Fibroblast of skin of right quadriceps (primary cell): ENCODE measurements at places on chromosomes 1 and 21.
A peak's percentile ranks its signal among the peaks of the same experiment; 100 is the strongest.

- no peak for DNase-seq
These were observed 6.9 kb upstream of the ATXN7L2 start for GRCh38 chr1:109476825-109477224.

DNA sequence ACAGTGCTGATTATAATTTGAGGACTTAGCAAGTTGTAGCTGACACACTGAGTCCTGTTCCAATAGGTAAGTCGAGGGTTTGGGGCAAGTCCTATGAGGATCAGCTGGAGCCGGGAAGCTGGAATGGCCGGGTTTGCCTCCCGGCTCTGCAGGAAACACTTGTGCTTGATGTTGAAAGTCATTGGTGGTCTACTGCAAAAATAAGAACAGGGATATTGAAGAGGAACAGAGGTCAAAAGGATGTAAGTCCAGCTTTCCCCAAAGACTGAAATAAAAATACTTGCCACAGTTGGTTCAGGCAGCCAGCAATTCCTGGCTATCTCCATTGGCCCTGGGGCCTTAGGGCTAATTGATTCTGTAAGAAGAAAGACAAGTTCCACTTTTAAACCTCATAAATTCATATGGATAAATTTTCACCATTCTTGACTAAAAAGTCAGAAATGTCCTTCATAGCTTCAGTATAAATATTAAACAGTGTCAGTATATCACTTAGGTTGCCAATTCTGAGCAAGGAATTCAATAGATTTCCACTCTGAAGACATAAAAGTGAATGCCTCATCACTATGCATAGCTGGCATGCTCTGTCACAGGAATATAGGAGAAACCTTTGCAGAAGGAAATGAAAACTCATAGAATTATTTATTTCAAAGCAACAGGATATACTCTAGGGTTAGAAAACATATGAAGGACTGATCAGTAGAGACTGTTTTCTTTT lies 165.2 kb downstream of the AK5 start:
- DNase-seq: peak; percentile 58

DNA sequence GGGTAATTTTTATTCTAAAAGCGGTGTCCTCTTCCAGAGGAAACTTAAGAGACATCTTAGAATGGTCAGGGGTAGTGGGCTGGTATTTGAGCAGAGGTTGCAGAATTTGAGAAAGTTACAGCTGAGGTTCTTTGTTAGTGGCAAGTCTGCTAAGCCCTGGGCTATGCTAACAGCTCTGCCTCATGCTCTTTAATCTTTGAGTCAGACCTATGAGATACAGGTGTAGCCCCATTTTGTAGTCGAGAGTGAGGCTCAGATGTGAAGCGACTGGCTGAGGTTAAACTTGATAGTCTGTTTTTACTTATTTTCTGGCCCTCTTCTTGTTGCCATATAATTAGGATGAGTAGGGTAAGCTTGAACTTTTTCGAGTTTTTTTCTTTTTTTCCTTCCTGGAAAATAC lies 4.7 kb downstream of the HMGN2 start:
- DNase-seq: no peak

DNA sequence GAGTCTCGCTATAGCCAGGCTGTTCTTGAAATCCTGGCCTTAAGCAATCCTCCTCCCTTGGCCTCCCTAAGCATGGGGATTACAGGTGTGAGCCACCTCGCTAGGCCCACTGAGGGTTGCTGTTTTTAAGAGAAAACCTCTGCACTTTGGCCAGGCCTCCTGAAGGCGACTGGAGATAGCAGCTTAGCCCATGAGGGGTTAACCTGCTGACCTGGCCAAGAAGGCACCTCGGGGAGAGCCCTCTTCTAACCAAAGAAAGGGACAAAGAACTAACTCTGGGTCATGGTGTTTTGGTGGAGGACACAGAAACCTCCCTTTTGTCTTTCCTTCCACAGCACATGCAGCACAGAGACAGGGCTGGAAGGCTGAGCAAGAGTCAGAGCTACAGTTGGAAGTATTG lies 17.7 kb upstream of the KNCN start:
- DNase-seq: no peak

DNA sequence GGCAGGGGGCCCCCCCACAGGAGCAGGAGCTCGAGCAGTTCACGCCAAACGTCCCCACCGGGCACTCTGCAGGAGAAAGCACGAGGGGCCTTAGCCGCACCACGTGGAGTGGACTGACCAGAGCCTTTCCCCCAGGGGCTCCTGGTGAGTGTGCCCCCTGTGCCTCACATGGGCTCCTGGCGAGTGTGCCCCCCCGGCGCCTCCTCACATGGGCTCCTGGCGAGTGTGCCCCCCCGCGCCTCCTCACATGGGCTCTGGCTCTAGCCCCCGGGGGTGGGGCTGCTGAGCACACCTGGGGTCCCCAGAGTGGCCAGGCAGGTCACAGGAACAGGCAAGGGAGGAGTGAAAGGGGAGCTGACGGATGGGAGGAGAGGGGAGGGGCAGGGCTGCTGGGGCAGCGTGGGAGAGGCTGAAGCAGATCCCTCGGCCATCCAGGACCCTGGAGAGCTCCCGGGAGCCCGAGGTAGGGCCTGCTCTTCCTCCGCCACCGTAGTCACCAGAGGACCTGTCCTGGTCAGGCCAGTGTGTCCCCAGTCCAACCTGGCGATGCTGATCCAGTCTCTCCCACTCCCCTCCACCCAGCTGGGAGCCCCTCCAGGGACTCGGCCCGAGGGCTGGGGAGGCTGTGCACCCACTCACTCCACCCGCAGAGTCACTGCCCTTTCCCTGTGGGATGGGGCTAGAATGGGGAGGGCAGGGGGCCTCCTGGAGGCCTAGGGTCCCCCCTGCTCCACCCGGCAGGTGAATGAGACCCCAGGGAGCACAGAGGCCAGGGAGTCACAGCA lies 47.6 kb downstream of the ARHGEF16 start:
- DNase-seq: peak; percentile 22

DNA sequence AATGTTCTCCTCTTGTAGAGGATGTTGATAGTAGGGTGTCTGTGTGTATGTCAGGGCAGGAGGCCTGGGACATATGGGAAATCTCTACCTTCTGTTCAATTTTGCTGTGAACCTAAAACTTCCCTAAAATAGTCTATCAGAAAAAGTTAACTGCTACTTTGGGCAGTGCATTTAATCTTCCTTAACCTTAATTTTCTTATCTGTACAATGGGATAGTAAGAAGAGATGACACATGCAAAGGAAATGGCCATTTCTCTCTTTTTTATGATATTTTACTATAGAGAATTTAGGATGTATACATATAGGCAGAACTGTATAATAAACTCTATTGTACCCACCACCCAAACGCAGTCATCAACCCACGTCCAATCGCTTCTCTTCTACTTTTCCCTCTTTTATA lies 8.6 kb downstream of the AGO3 start:
- DNase-seq: no peak

GRCh38 chr1:203860396-203861025 lies 888 bp upstream of the SNRPE start:
- DNase-seq: peak; percentile 35

DNA sequence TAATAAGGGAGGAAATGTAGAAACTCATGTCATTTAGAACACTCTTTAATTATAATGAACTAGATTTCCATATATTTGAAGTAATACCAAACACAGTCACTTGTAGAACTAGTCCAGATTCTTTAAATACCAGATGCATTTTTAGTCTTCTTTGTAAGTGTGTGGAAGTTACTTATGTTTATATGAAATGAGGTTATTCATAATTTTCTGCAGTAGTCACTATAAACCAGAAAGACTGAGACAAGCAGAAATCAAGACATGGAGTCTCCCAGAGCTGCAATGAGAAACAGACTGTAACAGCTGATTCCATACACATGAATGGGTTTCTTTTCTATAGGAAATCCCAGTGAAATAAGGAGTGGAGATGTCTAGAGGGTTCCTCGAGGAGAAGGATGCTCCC lies 216.6 kb upstream of the ZP4 start:
- no peak for DNase-seq

DNA sequence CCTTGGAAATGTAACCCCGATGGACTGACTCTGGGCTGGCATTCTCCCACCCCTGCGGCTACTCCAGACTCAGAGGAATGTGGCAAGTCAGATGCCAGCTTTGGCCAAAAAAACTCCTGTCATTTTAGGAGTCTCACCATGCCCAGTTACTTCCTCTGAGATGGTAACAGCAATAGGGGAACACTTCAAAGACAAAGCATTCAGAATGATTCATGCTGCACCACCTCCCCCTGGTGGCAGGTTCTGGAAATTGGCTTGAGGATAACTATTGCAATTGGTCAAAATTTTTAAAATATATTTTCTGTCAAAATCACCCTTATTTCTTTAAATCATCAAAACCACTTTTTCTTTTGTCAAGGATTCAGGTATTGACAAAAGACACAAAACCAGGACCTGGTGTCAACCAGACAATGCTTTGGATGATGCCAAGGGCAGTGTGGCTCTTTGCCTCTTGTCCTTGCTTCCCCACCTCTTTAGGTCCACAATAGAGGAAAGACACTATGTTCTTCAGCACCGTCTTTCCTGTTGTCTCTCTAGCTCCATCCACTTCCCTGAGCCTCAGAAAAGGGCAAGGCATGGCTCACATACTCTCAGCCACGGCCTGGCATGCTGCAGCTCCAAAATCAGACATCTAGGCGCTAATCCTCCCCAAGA lies 9.9 kb upstream of the CDCA8 start:
- DNase-seq: peak; percentile 57

DNA sequence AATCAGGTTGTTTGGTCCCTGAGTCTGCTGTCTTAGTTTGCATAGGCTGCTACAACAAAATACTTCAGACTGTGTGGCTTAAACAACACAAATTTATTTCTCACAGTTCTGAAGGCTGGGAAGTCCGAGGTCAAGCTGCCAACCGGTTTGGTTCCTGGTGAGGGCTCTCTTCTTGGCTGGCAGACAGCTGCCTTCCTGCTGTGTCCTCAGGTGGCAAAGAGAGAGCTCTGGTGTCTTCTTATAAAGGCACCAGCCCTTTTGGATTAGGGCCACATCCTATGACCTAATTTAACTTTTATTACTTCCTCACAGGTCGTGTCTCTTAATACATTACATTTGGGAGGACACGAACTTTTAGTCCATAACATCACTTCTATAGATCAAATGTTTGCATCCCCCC lies 89.6 kb upstream of the CD34 start:
- DNase-seq: no peak

GRCh38 chr1:5271264-5271663 lies 616.9 kb downstream of the AJAP1 start:
- no peak for DNase-seq

GRCh38 chr1:206590025-206590758 lies 22.1 kb downstream of the EIF2D start:
- DNase-seq: peak; percentile 64
